Stimulated activated CD4-positive, alpha-beta T cell treated with anti-CD3 and anti-CD28 coated beads, Interleukin-15, amount 100 ng/mL, for 1 hour (primary cell): ENCODE measurements at places on chromosomes 5 and 9.

DNA sequence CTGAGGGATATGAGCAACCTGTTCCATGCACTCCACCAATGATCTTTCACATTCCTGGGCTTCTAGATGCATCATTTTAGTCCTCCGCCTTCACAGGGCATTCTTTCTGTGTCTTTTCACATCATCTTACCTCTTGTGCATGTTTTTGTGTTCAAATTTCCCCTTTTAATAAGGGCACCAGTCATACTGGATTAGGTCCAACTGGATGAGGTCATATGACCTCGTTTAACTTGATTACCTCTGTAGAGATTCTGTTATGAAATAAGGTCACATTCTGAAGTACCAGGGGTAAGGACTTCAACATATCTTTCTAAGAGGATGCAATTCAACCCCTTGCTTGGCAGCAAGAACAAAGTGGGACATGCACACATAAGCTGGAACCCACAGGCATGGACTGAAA is 335.3 kb upstream of the TLE4 start:
- DNase-seq: no peak

DNA sequence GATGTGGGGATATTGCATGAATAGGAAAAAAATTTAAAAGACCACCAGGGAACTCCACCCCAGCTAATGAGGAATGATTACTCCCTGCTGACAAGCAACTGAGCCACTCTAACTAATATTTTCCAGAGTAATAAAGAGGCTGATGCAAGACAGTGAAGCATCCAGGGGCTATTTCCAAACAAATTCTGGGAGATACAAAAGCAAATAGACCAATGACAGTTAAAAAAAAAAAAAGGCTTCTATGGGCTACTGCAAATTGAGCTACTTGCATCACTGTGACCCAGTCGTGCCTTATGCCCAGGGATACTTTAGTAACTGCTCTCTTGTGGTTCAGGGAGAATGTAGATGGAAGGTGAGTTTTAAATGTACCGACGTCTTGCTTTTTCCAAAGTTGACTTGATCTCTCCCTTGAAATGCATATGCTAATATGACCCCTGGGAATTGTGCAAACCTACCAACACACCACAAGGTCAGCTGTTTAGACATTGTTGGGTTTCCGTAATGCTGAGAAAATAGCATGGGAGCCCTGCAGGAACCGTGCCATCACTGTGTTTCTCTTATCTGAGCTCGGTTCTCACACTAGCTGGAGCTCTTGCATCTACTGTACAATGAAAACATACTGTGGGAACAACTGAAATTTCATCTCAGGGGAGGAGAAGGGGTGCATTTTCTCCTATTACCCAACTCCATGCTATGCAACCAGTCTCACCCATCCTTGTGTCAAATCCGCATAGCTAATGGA is 250.6 kb upstream of the MAP3K1 start:
- DNase-seq: no peak

GRCh38 chr9:90141723-90142122 is 500.9 kb downstream of the DIRAS2 start:
- no peak for DNase-seq

GRCh38 chr5:118777189-118777736 is 211.1 kb downstream of the DTWD2 start:
- no peak for DNase-seq

GRCh38 chr9:107243742-107244141 is 39.3 kb upstream of the RAD23B start:
- DNase-seq: no peak

- no peak for DNase-seq
These were observed 4.8 kb downstream of the PSMD5 start for GRCh38 chr9:120837921-120838320.

DNA sequence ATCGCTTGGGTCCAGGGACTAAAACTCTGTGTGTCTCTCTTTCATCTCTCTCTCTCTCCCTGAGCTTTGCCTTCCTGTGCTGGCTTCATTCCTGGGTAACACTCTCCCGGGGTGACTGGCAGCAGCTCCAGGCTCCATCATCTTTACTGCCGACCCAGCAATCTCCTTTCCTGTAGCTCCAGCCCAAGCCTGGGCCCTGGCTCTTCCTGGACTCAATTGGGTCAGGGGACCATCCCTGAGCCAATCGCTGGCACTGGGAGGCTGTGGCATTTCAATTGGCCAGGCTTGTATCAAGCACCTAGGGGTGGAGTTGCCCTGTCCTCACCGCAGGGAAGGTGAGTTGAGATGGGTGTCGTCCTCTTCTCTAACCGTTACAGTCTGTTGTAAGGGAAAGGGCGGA is 31.9 kb downstream of the FAM240B start:
- no peak for DNase-seq

DNA sequence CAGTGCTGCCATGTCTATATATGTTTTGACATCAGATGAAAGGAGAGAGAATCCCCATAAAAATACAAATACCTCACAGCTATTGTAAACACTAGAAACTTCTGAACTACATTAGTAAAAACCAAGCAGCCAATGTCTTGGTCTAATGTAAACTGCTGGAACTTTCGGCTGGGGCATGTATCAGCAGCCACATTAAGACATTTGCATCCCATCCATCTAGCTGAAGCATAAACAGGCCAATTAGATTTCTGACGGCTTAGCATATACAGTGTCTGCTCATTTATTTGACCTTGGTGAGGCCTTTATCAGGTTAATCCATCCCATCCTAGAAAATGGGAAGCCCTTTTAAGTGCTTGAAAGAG is 65.7 kb downstream of the PTCH1 start:
- DNase-seq: no peak

DNA sequence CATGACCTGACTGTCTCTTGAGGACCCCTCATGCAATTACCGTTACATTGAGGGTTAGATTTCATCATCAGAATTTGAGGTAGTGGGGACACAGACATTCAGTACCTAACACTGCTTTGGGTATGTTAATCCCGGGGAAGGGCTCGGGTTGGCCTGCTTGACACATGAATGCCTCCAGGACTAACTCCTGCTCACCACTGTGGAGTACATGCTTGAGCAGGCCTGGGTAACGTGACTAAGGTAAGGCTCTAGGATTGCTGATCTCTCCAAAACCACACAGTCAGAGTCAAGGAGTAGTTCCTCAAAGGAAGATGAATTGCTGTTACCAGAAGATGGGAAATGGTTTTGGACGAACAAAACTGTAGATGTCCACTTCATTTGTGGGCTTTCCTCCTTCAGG is 376.3 kb upstream of the ZNF462 start:
- DNase-seq: no peak

DNA sequence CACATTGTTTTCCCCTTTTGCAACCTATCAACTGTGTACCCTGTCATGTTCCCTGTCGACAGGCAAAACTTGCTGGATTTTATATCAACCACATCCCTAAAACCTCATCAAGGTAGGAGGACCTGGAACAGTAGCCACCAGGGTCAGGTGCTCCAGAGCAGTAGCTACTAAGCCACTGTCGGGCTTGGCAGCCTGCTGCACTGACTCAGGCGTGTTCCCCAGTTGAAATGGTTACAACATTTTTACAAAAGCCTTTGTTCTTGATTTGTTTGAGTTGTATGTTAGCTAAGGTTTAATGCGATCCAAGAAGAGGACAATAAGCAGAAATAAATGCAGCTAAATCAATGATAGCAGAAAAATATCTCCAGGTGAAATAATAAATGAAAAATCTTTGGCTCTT is 407.4 kb upstream of the TLE4 start:
- no peak for DNase-seq

DNA sequence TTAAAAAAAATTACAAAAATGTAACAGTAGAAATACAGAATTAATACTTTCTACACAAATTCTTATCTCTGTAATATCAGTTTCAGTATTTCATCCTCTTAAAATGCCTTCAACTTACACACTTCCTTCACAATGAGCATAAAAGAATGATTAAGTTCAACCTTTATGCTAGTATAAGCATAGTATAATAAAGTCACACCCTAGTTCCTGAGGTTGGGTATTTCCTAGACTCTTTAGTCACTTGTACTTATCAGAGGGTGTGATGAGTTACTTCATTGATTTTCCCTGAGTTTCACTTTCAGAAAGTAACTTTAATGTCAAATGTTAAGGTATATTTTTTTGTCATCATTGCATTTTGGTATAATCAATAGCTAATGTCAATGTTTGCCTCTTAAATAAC is 302.4 kb downstream of the PDE4D start:
- DNase-seq: no peak

GRCh38 chr5:28226407-28226806 is 1188.0 kb upstream of the CDH9 start:
- no peak for DNase-seq

- no peak for DNase-seq
These were observed 151.0 kb upstream of the PAPPA start for GRCh38 chr9:116002624-116003023.

- DNase-seq: no peak
These were observed 221.4 kb upstream of the TRIM32 start for GRCh38 chr9:116465576-116466270.

GRCh38 chr9:136201609-136202453 is 3.1 kb downstream of the LHX3 start:
- no peak for DNase-seq

GRCh38 chr5:39447968-39448367 is 23.2 kb upstream of the DAB2 start:
- no peak for DNase-seq

GRCh38 chr5:59107692-59108091 is 524.8 kb downstream of the RAB3C start:
- no peak for DNase-seq

DNA sequence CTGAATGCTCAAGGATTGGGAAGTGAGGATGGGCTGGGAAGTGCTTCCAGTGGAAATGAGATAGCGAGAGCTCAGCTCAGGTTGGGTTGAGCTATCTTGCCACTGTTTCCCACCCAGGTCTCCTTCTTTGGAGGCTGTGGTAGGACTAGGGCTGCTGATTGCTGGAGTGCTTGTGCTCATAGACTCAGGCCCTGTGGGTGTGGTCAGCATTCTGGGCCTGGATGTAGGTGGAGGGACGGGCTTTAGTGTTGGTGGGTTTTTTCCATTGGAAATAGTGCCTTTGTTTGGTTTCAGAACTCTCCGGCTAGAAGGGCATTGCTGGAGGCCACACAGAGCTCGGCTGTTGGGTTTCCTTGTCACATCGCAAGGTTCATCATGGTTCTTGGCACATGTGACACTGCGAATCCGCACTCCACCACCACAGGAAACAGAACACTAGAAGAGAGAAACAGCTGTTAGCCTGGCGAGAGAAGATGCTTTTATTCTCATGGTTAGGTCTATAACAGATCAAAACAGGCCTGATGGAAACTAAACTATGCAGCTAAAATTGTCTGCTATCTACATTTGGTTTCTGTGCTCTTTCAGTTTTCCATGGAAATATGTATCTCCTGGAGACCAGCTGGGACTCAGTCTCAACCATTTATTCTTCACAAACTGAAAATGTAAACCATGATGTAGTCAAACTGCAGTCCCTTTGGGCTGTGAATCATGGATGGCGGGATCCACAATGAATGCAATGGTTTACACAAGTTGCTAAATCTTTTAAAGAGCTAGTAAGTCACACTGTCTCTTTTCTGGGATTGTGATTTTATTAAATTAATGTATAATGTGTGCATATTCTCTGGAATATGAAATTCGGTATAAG is 136.2 kb downstream of the TARS1 start:
- DNase-seq: no peak
